ENCODE measurements at places on chromosomes 16 and 17.

GRCh38 chr17:20072692-20072992 lies 63.5 kb downstream of the SPECC1 start:
- DNase-seq, result no peak

- DNase-seq, result no peak
These were observed 1.6 kb downstream of the AMFR start for GRCh38 chr16:56423584-56424403.

- no peak for DNase-seq
These were observed 65.0 kb downstream of the TBC1D16 start for GRCh38 chr17:79970576-79971068.

DNA sequence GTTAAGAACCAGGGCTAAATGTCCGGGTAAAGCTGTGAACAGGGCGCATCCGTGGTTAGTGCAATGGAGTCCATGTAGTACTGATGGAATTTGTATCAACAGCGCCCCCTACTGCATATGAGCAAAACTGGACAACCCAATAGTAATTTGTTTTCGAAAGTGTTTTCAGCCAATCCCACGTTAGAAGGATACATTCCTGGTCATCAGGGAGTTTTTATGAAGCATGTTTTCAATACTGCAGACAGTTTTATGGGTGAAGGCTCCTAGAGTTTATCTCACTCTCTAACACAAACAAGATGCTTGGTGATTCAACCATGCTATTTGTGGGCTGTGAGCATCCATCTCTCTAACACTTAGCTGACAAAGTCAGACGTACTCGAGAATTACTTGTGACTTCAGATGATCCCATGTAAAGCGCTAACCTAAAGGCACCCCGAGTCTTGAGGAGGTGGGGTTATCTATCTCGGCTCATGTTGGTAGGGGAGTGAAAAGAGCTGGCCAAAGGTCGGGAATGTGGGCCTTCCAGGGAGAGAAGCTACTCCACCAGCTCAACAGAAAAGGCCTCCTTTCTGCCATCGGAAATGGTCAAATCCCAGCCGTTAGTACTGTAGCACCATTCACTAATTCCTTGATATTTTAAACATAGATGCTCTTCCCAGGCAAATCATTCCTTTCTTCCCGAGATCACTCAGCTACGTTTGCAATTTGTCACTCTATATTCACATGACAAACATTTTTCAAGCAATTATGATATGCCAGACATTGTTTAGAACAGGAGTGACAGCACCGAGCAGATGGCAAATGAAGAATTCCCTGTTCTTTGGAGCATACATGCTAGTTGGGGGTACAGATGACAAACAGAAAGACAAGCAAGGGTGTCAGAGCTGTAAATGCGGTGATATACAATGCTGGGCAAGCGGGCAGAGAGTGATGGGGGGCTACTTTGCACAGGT lies 46.9 kb upstream of the HNF1B start:
- DNase-seq, result no peak

DNA sequence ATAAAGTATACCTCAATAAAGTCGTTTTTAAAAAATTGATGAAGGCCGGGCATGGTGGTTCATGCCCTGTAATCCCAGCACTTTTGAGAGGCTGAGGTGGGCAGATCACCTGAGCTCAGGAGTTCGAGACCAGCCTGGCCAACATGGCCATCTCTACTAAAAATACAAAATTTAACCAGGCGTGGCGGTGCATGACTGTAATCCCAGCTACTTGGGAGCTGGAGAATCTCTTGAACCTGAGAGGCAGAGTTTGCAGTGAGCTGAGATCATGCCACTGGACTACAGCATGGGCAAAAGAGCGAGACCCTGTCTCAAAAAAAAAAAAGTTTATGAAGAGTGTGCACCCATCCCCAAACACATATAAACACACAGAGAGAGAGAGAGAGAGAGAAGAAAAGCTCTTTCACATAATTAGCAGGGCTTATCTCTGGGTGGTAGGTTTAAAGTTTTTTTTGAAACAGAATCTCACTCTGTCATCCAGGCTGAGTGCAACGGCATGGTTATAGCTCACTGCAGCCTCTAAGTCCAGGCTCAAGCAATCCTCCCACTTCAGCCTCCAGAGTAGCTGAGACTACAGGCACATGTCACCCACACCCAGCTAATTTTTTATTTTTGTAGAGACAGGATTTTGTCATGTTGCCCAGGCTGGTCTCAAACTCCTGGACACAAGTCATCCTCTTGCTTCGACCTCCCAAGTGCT lies 3.0 kb downstream of the SREBF1 start:
- DNase-seq, result no peak

GRCh38 chr16:72554935-72555334 lies 383.0 kb upstream of the PMFBP1 start:
- DNase-seq, result no peak

- no peak for DNase-seq
These were observed 9.3 kb upstream of the TNFRSF17 start for GRCh38 chr16:11955713-11956123.

GRCh38 chr16:1908983-1909382 lies 9.2 kb downstream of the HS3ST6 start:
- no peak for DNase-seq

All from NCI-H2081 treated with DMSO at 0.1 percent for 48 hours (cell line).